ENCODE measurements at places on chromosomes 2 and 18. TPM values are rescaled to one million over a fixed set of nuclear protein-coding genes. Genes with fewer than 3 reads are reported as not detected.

The TMEM18 gene
- polyA plus RNA-seq, result 37.1 TPM

The ADD2 gene
- polyA plus RNA-seq, result not detected

The AQP12A gene
- not detected for polyA plus RNA-seq

DNA sequence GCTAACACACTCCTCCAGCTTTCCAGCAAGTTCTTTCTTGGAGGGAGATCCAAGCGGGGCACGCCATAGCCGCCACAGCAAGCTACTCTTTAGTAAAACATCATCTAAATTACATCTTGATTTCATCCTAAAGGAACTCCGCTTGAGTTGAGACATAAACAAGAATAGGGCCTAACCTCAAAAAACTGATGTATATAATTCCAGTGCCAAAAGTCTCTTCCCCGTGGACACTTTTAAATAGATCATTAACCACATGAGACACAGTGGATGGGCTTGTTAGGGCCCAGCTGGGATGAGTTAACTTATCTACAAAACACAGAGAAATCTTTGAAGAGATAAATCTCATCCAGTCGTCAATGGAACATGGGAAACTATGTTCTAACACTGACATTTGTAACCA is 20.8 kb upstream of the MLPH start:
- H3K36me3 ChIP-seq, result no peaks in the 10 kb centered on the region
- no peak overlapping the region for H3K27ac ChIP-seq
- no peak overlapping the region for H3K4me3 ChIP-seq
- no peak for DNase-seq

- H3K4me3 ChIP-seq, result no peak overlapping the region
- no peak for DNase-seq
- peaks cover 2% of the 10 kb centered on the region for H3K4me1 ChIP-seq
- H3K27me3 ChIP-seq, result no peaks in the 10 kb centered on the region
These were observed 81.5 kb upstream of the LYPD6B start for GRCh38 chr2:148957023-148957422.

DNA sequence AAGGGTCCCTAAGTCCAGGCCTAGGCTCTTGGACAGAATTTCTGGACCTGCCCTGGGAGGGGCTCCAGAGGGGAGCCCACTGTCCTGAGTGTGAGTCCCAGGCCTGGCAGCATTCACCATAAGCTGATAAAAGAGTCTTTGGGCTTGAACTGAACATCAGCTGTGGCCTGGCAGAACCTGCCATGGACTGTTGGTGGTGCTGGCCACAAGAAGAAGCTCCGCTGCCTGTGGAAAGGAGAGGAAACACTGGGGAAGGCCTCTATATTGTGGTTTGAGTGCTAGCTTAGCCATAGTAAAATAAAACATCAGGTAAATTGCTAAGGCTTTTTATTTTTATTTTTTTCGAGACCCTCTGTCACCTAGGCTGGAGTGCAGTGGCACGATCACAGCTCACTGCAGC is 20.9 kb upstream of the BAZ2B start:
- H3K36me3 ChIP-seq, result peaks cover 14% of the 10 kb centered on the region
- no peak overlapping the region for H3K27ac ChIP-seq
- H3K4me3 ChIP-seq, result no peak overlapping the region
- H3K4me1 ChIP-seq, result no peaks in the 10 kb centered on the region
- H3K27me3 ChIP-seq, result peaks cover 5% of the 10 kb centered on the region

GRCh38 chr2:119062652-119063051 is 95.9 kb downstream of the C1QL2 start:
- no peak for DNase-seq
- no peaks in the 10 kb centered on the region for H3K36me3 ChIP-seq
- no peak overlapping the region for H3K4me3 ChIP-seq
- H3K27ac ChIP-seq, result no peak overlapping the region
- peaks cover 2% of the 10 kb centered on the region for H3K27me3 ChIP-seq

DNA sequence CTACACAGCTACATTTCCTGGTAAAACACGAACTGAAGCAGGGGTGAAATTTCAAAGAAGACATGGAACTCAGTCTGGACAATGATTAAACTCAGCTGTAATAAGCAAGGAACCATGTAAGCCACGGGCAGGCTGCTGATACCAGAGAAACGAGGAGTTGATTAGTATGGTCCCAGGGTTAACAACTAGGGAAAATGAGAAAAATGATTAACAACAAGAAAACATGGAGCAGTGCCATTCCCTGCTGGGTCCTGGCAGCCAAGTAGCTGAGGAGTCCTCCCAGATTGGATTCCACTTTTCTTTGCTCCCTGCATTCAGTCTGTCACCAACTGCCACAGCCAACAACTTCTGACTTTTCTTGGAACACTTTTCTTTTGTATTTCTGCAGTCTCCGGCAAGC is 517.0 kb upstream of the KLHL29 start:
- H3K4me1 ChIP-seq, result no peaks in the 10 kb centered on the region
- no peak overlapping the region for H3K4me3 ChIP-seq
- no peak overlapping the region for H3K27ac ChIP-seq
- no peaks in the 10 kb centered on the region for H3K36me3 ChIP-seq
- peaks cover 3% of the 10 kb centered on the region for H3K27me3 ChIP-seq

GRCh38 chr2:237695201-237695780 is 67.9 kb downstream of the LRRFIP1 start:
- H3K4me3 ChIP-seq, result peak overlapping the region; percentile 93
- H3K27ac ChIP-seq, result peak overlapping the region; percentile 96
- no peaks in the 10 kb centered on the region for H3K36me3 ChIP-seq
- peaks cover 13% of the 10 kb centered on the region for H3K27me3 ChIP-seq
- no peak for DNase-seq

DNA sequence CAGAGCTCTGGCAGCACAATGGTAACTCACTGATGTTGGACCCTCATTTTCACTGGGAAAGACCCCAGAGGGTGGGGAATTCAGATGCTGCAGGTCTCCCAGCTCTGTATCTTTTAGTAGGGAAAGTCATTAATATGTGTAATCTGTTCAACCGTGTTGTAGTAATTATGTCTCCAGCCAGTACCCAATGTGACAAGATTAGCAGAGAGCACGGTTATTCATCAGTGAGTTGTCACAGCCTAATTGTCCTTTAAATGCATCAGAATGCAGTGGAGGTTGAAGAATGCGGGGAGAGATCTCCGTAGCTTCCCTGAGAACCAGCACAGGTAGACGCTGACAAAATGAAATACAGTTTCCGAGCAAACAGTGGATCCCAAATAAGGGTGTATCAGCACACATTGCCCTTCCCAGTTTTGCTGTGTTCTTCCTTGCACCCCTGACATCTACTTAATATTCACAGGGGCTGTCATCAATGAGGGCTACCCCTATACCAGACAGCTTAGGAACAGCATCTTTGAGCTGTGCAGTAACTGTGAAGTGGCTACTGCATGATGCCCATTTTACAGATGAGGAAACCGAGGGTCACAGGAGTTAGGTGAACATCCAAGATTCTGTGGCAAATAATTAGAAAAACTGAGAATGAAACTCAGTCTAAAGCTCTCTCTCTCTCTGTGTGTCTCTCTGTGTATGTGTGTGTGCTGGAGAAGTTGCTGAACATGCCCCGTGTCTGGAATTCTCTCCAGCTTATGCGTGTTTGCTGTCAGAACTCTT is 430.4 kb upstream of the HS6ST1 start:
- H3K27me3 ChIP-seq, result no peaks in the 10 kb centered on the region
- DNase-seq, result no peak
- H3K4me1 ChIP-seq, result peaks cover 10% of the 10 kb centered on the region
- no peak overlapping the region for H3K27ac ChIP-seq
- no peak overlapping the region for H3K4me3 ChIP-seq
- no peaks in the 10 kb centered on the region for H3K36me3 ChIP-seq

- H3K27me3 ChIP-seq, result peaks cover 14% of the 10 kb centered on the region
- H3K4me1 ChIP-seq, result no peaks in the 10 kb centered on the region
- H3K4me3 ChIP-seq, result no peak overlapping the region
- H3K27ac ChIP-seq, result no peak overlapping the region
- DNase-seq, result no peak
These were observed 5.9 kb upstream of the RAX start for GRCh38 chr18:59279193-59279592.
